ENCODE measurements at places on chromosomes 7 and 10. TPM values are rescaled to one million over a fixed set of nuclear protein-coding genes. Genes with fewer than 3 reads are reported as not detected.

The CYP2E1 gene
- total RNA-seq: 0.37 TPM

DNA sequence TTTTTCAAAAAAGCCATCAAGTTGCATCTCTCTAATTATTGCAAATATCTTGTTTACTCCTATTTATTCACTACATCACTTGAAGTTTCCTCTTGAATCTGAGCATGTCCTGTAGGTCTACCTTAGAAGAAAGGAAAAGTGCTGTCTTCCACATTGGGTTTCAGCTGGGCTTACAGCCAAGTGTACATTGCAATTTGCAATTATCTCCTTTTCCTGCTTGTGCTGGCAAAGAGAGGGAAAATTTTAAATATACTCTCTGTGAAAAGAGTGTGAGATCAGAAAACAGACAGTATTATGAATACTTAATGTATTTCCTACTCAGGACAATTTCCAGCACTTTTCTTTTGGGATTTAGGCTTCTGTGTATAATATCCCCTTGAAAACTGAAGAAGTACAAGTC, 839.7 kb downstream of the CNTNAP2 start:
- no peaks in the 10 kb centered on the region for H3K36me3 ChIP-seq
- no peaks in the 10 kb centered on the region for H3K27me3 ChIP-seq
- no peak overlapping the region for H3K4me3 ChIP-seq
- no peak overlapping the region for H3K27ac ChIP-seq
- no peak for DNase-seq
- no peaks in the 10 kb centered on the region for H3K4me1 ChIP-seq

The ACTR1A gene
- 126 TPM for total RNA-seq

DNA sequence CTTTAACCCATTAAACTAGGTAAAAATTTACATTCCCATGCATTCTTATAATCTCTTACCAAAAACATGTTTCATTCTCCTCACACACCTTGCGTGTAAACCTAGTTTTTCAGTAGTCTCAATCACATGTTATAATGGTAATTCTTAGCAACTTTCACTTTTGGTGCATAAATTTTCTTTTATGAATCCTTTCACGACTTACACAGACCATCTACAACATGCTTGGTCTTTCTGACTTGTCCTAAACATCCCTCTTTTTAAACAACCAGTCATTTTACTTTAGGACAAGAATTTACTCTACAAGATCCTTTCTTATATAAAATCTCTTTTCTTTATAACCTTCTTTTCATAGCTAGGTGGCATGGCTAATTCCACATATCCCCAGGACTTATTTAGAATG, 25.8 kb downstream of the FBXL13 start:
- no peak overlapping the region for H3K4me3 ChIP-seq
- no peak for DNase-seq
- H3K27ac ChIP-seq: no peak overlapping the region
- H3K27me3 ChIP-seq: no peaks in the 10 kb centered on the region
- H3K4me1 ChIP-seq: no peaks in the 10 kb centered on the region

GRCh38 chr7:30135301-30136116, 723 bp downstream of the MTURN start:
- H3K4me3 ChIP-seq: peak overlapping the region; percentile 91
- DNase-seq: peak; percentile 71
- peaks cover 7% of the 10 kb centered on the region for H3K36me3 ChIP-seq
- H3K27ac ChIP-seq: peak overlapping the region; percentile 78

DNA sequence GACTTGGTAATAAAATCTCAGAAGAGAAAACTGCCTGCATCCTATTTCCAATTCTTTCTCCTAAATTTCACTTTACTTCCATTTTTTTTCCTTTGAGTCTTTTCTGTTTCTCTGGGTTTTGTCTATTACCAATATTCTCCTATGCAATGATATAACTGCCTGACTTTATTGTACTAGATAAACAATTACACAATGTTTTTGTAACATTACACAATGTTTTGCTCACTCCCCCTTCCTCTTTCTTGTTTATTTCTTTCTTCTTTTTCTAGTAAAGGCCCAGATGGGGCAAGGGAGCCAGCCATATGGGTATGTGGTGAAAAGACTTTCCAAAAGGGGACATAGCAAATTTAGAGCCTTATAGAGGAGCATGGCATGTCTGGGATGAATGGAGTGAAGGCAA, 278.7 kb upstream of the PHYHIPL start:
- peaks cover 4% of the 10 kb centered on the region for H3K4me1 ChIP-seq
- no peak overlapping the region for H3K4me3 ChIP-seq
- H3K27me3 ChIP-seq: no peaks in the 10 kb centered on the region
- H3K27ac ChIP-seq: no peak overlapping the region

The TRA2A gene
- total RNA-seq: 21.1 TPM

The FEZF1 gene
- not detected for total RNA-seq

DNA sequence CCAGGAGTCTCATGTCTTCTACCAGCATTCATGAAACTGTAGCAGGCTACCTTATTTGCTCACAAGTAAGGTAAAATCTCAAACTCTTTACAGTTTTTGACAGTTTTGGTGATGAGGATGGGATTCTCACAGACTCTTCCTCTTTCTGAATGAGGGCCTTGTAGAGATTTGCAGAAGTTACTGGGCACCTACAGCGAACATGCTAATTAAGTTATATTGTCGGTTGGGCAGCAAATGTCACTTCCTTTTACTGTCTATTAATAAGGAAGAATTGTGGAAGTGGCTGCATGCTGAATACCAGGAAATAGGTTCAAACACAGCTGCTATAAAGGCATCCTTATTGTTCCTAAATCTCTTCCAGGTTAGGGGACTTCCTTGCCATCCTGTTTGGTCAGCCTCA, 189.6 kb downstream of the DNAJC1 start:
- no peaks in the 10 kb centered on the region for H3K4me1 ChIP-seq
- H3K4me3 ChIP-seq: no peak overlapping the region
- no peak overlapping the region for H3K27ac ChIP-seq
- DNase-seq: no peak
- H3K27me3 ChIP-seq: no peaks in the 10 kb centered on the region

- H3K27ac ChIP-seq: no peak overlapping the region
- H3K36me3 ChIP-seq: no peaks in the 10 kb centered on the region
- H3K4me1 ChIP-seq: no peaks in the 10 kb centered on the region
These were observed 28.8 kb downstream of the EBF3 start for GRCh38 chr10:129935102-129935866.

DNA sequence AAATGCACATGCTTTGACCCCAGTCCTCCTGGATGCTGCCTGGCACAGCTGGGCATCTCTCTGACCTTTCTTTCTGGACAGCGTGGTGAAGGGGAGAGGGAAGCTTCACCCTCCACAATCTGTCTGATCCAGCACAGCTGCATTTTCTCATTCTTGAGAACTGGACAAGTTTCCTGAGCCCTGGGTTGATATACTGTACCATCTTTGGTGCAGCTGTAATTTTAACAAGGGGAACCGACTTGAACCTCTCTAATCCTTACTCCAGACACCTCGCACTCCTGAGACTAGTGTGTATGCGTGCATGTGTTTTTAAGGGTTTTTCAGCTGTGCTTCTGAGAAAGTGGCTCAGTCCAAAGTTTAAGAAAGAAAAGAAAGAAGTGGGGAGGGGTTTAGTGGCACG, 655.7 kb downstream of the INHBA start:
- H3K4me3 ChIP-seq: no peak overlapping the region
- no peaks in the 10 kb centered on the region for H3K27me3 ChIP-seq
- peaks cover 47% of the 10 kb centered on the region for H3K4me1 ChIP-seq
- no peaks in the 10 kb centered on the region for H3K36me3 ChIP-seq
- DNase-seq: no peak

DNA sequence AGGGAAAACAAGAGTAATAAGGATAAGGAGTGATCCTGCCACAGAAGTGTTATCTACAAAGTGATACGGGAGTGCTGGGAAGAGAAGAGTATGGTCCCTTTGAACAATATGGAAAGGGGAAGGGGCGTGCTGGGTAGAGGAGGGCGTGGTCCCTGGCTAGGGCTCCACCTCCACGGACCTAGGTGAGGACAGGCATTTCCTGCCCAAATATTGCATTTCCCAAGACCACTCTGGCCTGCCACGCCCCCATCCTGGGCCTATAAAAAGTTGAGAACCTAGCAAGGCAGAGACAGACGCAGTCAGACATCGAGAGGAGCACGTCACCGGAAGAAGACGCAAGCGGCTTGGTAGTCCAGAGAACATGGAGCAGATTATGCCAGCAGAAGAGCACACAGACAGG, 22.8 kb downstream of the VSTM4 start:
- H3K4me3 ChIP-seq: no peak overlapping the region
- no peak overlapping the region for H3K27ac ChIP-seq
- no peaks in the 10 kb centered on the region for H3K4me1 ChIP-seq
- H3K36me3 ChIP-seq: no peaks in the 10 kb centered on the region
- no peak for DNase-seq

The FIS1 gene
- 162 TPM for total RNA-seq

DNA sequence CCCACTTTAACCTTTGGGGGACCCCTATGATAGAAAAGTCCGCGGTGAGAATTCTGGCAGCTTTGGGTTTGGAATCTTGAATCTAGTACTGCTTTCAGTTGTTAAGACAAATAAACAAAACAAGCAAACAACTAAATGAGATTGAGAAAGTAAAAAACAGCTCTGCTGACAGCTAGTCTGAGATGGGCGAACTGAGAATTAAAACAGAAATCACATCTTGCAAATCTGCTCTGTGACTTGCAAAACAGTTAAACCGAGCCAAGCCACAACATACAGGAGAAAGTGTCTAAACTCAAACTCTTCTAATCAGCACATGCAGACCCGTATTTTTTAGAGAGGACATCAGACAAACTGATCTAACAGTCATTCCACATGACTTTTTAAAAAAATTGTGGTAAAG, 110.4 kb downstream of the SH2D4B start:
- H3K36me3 ChIP-seq: no peaks in the 10 kb centered on the region
- no peaks in the 10 kb centered on the region for H3K4me1 ChIP-seq
- H3K27me3 ChIP-seq: 0 out of 2 replicates have a peak, but pooled peaks cover 11% of the 10 kb centered on the region
- no peak for DNase-seq

DNA sequence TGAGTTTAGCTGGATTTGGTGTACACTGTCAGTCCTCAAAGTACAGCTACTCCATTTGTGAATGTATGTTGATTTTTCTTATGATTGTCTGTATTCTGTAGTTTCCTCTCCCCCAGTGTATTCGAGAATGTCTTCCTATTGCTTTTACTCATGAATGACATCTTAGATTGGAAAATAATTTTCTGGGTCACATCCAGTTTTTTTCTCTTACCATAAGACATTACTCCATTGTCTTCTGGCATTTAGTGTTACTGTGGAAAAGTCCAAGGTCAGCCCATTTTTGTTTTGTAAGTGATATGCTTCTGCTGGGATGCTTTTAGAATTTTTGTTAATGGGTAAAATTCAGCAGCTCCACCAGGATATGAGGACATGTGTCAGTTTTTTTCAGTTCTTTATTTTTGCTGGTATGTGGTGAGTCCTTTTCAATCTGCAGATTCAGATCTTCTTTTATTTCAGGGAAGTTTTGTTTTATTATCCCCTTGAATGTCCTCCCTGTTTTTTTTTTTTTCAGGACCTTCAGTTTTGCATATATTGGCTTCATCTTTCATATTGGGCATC, 33.6 kb downstream of the WAC start:
- H3K27me3 ChIP-seq: no peaks in the 10 kb centered on the region
- peaks cover 13% of the 10 kb centered on the region for H3K4me1 ChIP-seq
- no peak for DNase-seq
- no peak overlapping the region for H3K27ac ChIP-seq

The PRSS37 gene
- total RNA-seq: not detected

The PRLHR gene
- total RNA-seq: not detected

DNA sequence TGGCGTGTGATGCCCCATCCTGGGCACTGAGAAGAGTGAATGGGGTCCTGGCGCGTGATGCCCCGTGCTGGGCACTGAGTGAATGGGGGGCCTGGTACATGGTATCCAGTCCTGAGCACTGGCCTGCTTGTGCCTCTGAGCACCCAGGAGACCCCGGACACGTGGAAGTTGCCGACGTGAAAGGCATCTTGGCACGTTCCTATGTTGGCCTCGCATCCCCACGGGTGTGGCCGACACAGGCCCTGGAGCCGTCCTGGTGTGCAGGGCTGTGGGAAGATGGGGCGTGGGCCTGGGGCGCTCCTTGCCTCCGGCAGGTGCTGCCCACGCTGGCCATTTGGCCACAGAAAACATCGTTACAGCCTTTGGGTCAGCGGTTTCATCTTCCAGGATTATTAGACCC, 35.5 kb downstream of the CFAP46 start:
- no peak for DNase-seq
- no peak overlapping the region for H3K4me3 ChIP-seq
- H3K36me3 ChIP-seq: no peaks in the 10 kb centered on the region
- H3K4me1 ChIP-seq: no peaks in the 10 kb centered on the region
- peaks cover 3% of the 10 kb centered on the region for H3K27me3 ChIP-seq

GRCh38 chr7:142482891-142483658, 225.2 kb upstream of the PRSS58 start:
- H3K27ac ChIP-seq: no peak overlapping the region
- H3K4me3 ChIP-seq: no peak overlapping the region
- no peaks in the 10 kb centered on the region for H3K4me1 ChIP-seq
- H3K36me3 ChIP-seq: no peaks in the 10 kb centered on the region
- peak; percentile 61 for DNase-seq
- no peaks in the 10 kb centered on the region for H3K27me3 ChIP-seq

The ZNF92 gene
- 12.8 TPM for total RNA-seq

All from SJSA1 (cell line).